ENCODE measurements at places on chromosomes 5 and 9.

- no peak for DNase-seq
Measured at GRCh38 chr9:18564018-18564880, 90.3 kb downstream of the ADAMTSL1 start.

- DNase-seq, result no peak
Measured at GRCh38 chr9:86350006-86350760, 4.0 kb downstream of the TUT7 start.

DNA sequence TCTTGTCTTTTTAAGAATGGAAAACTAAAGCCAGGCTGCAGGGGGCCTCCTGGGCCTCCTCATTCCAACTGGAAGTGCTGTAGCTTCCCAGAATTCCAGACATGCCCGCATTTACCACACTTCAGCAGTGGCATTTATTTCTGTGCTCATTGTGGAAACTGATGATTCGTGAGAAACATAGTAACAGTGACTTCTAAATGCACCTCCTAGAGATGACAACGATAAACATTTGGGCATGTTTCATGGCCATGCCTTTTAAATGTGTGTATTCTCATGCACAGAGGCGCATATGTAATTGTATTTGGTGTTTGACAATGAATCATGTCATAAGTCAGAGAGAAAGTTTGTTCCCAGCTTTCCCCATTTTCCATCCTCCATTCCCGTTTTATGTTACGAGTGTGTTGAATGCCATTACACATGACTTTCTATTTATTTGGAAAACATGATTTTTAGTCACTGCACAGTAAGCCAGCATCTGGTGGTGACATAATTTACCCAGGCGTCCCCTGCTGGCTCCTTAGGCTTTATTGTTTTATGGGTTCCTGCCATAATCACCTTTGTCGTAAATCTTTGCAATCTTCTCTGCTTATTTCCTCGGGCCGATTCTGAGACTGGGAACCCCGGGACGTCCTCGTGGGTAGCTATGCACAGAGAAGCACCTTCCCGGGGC lies 68.8 kb upstream of the FCN2 start:
- DNase-seq, result no peak

- no peak for DNase-seq
Measured at GRCh38 chr9:83733739-83734138, 26.0 kb upstream of the UBQLN1 start.

DNA sequence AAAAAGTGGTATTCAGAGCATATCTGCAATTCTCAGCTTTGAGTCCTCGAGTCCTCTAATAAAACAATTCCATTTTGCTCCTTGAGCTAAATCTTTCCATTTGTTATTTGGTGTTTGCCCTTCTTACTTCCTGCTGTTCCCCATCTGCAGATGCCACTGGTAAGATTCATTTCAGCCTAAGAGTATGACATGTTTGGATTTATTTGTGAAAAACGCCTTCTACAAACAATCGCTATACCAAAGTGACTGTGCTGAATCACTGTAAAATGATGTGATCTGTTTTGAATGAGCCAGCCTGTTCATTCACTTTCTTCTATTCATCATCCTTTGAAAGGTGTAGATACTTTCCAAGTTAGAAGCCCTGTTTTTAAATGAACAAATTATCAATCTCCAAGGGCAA lies 27.7 kb downstream of the KCTD16 start:
- DNase-seq, result no peak

- no peak for DNase-seq
Measured at GRCh38 chr9:125524583-125525355, 182.2 kb downstream of the MAPKAP1 start.

All from stimulated activated CD4-positive, alpha-beta T cell treated with anti-CD3 and anti-CD28 coated beads, Interleukin-1b, Interleukin-23, amount 100 ng/mL, for 48 hours (primary cell).